ENCODE measurements at places on chromosomes 11 and 22.
A peak's percentile ranks its signal among the peaks of the same experiment; 100 is the strongest.

- no peak for DNase-seq
- no peak overlapping the region for H3K4me3 ChIP-seq
- no peak overlapping the region for H3K27ac ChIP-seq
- no peaks in the 10 kb centered on the region for H3K4me1 ChIP-seq
Observed at GRCh38 chr22:48423481-48423911, 1404.2 kb downstream of the BRD1 start.

DNA sequence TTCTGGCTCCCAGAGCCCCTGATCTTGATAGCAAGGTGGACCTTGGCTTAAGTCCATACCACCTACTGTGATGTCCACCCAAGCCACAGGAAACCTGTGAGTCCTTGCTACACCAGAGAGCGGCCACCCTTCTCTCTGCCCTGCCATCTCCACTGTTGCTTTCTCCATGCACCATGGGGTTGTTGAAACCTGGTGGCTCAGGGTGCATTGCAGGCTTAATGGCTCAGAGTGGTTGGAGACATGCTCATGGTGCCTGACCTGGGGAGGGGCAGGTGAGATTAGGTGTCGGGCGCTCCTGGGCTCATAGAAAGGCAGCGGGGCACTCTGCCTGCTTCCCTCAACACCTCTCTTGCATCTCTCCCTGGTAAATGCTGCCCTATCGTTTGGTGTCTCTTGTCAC, 25.0 kb upstream of the CACNG2 start:
- no peak overlapping the region for H3K27ac ChIP-seq
- no peaks in the 10 kb centered on the region for H3K36me3 ChIP-seq
- H3K4me3 ChIP-seq: no peak overlapping the region
- H3K27me3 ChIP-seq: peaks cover 9% of the 10 kb centered on the region

GRCh38 chr11:1157645-1158591, at the start of gene MUC5AC:
MUC5AC (plus strand) TSS chr11:1157953; CDS start chr11:1158000, 47 bp downstream.
- peak within 1 kb of the TSS; percentile 32 for H3K27ac ChIP-seq
- no peaks in the 10 kb centered on the region for H3K27me3 ChIP-seq
- no peak for DNase-seq

- DNase-seq: no peak
- H3K36me3 ChIP-seq: no peaks in the 10 kb centered on the region
- H3K27ac ChIP-seq: no peak overlapping the region
Observed at GRCh38 chr11:28209906-28210305, 101.7 kb downstream of the METTL15 start.

DNA sequence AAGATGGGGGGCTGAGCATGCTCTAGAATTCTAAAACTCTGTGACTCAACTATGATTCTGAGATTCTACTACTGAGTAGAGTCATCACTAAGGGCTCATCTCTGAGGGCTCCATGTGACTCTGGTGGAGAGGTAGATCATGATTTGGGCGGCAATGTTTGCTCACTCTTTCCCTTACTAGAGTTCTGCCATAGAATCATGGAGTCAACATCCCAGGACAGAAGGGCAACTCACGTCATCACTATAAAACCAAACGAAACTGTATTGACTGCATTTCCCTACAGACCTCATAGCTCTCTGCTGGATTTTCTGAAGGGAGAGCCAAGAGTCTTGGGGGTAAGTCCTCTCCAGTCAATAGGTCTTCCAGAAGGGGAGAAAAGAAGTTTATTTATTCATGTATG, at the start of gene MS4A14:
TSS of gene MS4A14 (plus strand) at position 78 of the 400 bp plus-strand sequence. CDS start at position 198, 120 bp downstream.
- no peak for DNase-seq
- H3K36me3 ChIP-seq: no peaks in the 10 kb centered on the region
- no peaks in the 10 kb centered on the region for H3K4me1 ChIP-seq
- H3K27ac ChIP-seq: no peak within 1 kb of the TSS

GRCh38 chr11:76436020-76436419, 8.8 kb upstream of the EMSY start:
- H3K27me3 ChIP-seq: no peaks in the 10 kb centered on the region
- no peak for DNase-seq
- H3K4me3 ChIP-seq: no peak overlapping the region
- no peak overlapping the region for H3K27ac ChIP-seq
- no peaks in the 10 kb centered on the region for H3K36me3 ChIP-seq

- peaks cover 4% of the 10 kb centered on the region for H3K27me3 ChIP-seq
- no peak overlapping the region for H3K4me3 ChIP-seq
- peaks cover 18% of the 10 kb centered on the region for H3K4me1 ChIP-seq
- no peaks in the 10 kb centered on the region for H3K36me3 ChIP-seq
- no peak overlapping the region for H3K27ac ChIP-seq
Observed at GRCh38 chr22:33896154-33896553, 24.1 kb downstream of the LARGE1 start.

DNA sequence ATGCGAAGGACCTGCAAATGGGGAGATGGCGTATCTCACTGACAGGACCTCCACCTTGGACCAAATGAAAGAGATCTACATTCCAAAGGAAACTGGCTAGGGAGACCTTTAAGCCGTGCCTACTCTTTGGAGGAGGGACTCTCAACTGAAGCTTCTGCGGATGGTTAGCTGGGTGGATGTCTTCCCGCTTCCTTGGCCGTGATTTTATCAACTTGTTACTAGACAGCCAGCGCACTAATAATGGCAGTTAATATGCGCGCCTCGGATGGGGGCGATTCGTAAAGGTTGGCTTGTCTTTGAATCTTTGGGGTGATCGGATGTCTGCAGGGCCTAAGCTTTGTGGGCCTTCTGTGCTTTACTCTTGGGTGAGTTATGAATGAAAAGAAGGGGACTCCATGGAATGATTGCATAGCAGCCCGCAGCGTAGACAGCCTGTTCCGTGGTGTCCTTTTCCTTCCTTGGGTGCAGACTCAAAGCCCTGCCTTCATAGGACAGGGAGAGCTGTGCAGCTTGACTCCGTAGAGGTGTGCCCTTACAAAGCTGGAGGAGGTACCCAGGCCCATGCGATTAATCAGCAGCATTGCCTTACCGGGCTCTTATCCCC, 1.5 kb downstream of the ZNRF3 start:
- H3K4me1 ChIP-seq: peaks cover 16% of the 10 kb centered on the region
- no peaks in the 10 kb centered on the region for H3K36me3 ChIP-seq
- H3K27me3 ChIP-seq: peaks cover 6% of the 10 kb centered on the region
- H3K27ac ChIP-seq: no peak overlapping the region

DNA sequence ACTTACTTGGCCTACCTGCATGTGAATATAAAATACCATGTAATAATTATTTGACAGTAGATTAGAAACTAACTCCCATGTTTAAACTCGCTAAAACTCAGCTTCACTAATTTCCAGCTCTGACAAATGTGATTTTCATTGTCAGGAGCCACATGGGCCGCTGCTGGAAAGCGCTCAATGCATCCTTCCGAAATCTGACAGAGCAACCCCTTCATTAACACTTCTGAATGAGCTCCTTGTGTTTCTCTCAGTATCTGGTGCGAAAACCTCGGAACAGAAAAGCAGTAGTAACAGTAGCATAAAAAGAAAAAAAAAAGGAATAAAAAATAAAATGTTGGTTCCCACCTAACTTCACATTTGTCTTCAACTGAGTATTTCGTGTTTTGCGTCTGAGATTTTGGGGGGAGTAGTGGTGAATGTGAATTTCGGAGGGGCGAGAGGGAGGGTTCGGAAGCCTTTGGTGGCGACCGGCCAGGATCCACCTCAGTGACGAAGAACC, 710 bp downstream of the MTCH2 start:
- H3K27me3 ChIP-seq: peaks cover 15% of the 10 kb centered on the region
- peaks cover 15% of the 10 kb centered on the region for H3K36me3 ChIP-seq
- DNase-seq: no peak
- peaks cover 9% of the 10 kb centered on the region for H3K4me1 ChIP-seq
- peak overlapping the region; percentile 98 for H3K4me3 ChIP-seq

- no peaks in the 10 kb centered on the region for H3K4me1 ChIP-seq
- H3K27me3 ChIP-seq: peaks cover 4% of the 10 kb centered on the region
- DNase-seq: no peak
Observed at GRCh38 chr22:21797444-21798221, 62.0 kb upstream of the YPEL1 start.

DNA sequence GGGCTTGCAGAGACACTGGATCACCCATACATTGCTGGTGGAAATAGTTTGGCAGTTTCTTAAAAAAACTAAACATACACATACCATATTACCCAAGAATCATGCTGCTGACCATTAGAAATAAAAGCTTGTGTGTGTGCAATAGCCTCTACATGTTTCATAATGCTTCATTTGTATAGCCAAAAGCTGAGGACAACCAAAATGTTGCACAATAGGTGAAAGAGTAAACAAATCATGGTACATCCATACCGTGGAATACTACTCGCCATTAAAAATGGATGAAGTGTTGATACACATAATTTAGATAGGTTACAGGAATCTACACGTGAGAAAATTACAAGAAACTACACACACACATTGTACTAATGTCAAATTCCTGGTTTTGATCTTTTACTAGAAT, 6.5 kb downstream of the KBTBD3 start:
- H3K4me1 ChIP-seq: no peaks in the 10 kb centered on the region
- no peak overlapping the region for H3K4me3 ChIP-seq
- no peaks in the 10 kb centered on the region for H3K27me3 ChIP-seq
- H3K36me3 ChIP-seq: no peaks in the 10 kb centered on the region
- DNase-seq: no peak

GRCh38 chr11:1926156-1927025, 6.9 kb downstream of the TNNT3 start:
- DNase-seq: no peak
- no peak overlapping the region for H3K27ac ChIP-seq
- no peak overlapping the region for H3K4me3 ChIP-seq
- H3K4me1 ChIP-seq: no peaks in the 10 kb centered on the region
- H3K36me3 ChIP-seq: no peaks in the 10 kb centered on the region
- H3K27me3 ChIP-seq: peaks cover 11% of the 10 kb centered on the region

DNA sequence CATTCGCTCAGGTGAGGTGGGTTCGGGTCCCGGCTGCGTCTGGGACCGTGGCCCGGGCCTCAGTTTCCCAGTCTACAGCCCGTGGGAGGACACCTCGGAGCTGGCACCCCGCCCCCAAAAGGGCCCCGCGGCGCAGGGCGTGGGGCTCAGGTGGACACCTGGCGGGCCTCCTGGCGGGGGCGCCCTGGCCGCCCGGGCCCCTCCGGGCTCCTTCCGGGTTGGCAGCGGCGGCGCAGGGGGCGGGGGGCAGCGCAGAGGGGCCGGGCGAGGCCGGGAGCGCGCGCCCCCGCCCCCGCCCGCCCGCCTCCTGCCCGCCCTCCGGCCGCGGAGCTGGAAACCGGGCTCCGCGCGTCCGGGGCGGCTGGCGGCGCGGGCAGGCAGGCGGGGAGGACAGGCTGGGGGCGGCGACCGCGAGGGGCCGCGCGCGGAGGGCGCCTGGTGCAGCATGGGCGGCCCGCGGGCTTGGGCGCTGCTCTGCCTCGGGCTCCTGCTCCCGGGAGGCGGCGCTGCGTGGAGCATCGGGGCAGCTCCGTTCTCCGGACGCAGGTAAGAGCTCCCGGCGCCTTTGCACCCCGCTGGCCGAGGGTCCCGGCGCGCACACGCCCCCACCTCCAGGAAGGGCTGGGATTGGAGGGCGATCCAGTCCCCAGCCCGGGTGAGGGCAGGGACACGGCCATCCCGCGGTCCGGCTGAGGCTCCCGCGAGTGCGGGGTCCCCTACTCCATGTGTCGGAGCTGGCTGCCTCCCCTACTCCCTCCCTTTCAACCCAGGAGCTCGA, at the start of gene EMID1:
TSS of gene EMID1 (plus strand) at position 303 of the 778 bp plus-strand sequence. CDS start at position 446, 143 bp downstream.
- peak within 1 kb of the TSS; percentile 92 for H3K4me3 ChIP-seq
- DNase-seq: peak; percentile 59
- H3K27me3 ChIP-seq: peaks cover 3% of the 10 kb centered on the region

DNA sequence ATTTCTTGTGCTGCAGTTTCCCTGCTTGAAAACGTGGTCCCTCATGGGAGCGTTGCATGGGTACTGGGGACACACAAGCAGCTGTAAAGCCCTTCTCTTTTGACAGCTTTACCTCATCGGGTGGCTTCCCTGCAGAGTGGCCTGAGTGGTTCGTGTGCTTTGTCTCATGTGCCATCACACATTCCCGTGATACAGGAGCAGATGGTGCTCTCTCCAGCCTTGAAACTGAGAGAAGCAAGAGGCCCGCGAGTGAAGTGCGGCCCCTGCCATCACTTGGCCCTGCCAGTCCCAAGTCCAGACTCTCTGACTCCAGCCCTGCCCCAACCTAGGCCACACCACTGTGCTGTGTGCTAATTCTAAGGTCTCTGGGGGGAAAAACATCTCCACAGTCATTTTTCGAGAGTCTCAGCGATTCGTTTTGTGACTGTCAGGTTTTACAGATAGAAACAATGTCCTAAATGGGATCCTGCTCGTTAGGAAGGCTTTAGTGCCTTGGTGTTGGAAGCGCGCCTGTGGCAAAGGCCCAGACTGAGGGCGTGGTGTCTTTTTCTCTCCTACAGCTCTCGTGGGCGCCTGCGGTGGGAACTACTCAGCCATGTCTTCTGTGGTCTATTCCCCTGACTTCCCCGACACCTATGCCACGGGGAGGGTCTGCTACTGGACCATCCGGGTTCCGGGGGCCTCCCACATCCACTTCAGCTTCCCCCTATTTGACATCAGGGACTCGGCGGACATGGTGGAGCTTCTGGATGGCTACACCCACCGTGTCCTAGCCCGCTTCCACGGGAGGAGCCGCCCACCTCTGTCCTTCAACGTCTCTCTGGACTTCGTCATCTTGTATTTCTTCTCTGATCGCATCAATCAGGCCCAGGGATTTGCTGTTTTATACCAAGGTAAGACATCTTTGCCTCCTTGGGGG, 64.2 kb downstream of the KREMEN1 start:
- H3K27ac ChIP-seq: no peak overlapping the region
- H3K27me3 ChIP-seq: no peaks in the 10 kb centered on the region
- no peak for DNase-seq
- H3K4me3 ChIP-seq: no peak overlapping the region
- H3K4me1 ChIP-seq: peaks cover 17% of the 10 kb centered on the region

GRCh38 chr22:39234472-39234787, 10.4 kb downstream of the PDGFB start:
- H3K36me3 ChIP-seq: peaks cover 23% of the 10 kb centered on the region
- H3K4me3 ChIP-seq: peak overlapping the region; percentile 44
- DNase-seq: no peak
- peaks cover 34% of the 10 kb centered on the region for H3K27me3 ChIP-seq
- peak overlapping the region; percentile 96 for H3K27ac ChIP-seq

Measured in endothelial cell (in vitro differentiated cells).